Brain (organoid and tissue), 16 donors: ENCODE measurements at places on chromosomes 6 and 20. TPM values are rescaled to one million over a fixed set of nuclear protein-coding genes. Genes with fewer than 3 reads are reported as not detected.

GRCh38 chr20:15196547-15197255 lies 859.3 kb upstream of the FLRT3 start:
- no peak for DNase-seq

DNA sequence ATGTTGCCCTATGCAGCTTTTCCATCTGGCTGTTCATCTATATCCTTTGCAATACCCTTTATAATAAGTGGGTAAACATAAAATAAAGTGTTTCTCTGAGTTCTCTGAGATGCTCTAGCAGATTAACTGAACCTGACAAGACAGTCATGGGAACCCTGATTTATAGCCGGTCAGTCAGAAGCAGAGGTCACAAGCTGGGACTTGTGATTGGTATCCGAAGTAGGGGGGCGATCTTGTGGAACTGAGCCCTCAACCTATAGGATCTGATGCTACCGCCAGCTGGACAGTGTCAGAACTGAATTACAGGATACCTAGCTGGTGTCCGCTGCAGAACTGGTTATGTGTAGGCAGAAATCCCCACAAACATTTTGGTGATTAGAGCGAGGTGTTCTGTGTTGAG lies 39.0 kb downstream of the SLC17A5 start:
- no peak for DNase-seq

- no peak for DNase-seq
Observed at GRCh38 chr6:107083921-107084320, 31.4 kb downstream of the BEND3 start.

DNA sequence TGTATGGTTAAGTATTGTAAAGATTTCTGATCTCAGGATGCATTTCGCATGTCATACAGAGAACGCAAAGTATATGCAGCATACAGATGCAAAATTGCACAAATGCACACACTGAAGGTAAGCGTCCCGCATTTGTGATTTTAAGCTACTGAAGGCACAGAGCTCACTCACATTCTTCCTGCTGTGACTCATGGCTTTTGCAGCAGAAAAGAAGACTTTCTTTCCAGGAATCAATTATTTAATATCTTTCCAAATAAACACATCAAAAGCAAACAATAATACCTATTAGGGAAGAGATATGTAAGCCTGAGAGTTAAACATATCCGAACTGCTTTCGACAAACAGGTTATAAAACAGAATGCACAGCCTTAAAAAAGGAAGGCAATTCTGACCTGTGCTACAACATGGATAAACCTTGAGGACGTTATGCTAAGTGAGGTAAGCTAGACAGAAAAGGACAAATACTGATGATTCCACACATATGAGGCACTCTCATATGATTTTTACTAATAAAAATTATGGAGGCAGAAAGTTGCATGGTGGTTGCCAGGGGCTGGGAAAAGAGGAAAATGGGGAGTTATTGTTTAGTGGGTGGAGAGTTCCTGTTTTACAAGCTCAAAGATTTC lies 109.0 kb downstream of the TFAP2A start:
- no peak for DNase-seq

The DZANK1 gene
- polyA plus RNA-seq = 2.5 TPM

DNA sequence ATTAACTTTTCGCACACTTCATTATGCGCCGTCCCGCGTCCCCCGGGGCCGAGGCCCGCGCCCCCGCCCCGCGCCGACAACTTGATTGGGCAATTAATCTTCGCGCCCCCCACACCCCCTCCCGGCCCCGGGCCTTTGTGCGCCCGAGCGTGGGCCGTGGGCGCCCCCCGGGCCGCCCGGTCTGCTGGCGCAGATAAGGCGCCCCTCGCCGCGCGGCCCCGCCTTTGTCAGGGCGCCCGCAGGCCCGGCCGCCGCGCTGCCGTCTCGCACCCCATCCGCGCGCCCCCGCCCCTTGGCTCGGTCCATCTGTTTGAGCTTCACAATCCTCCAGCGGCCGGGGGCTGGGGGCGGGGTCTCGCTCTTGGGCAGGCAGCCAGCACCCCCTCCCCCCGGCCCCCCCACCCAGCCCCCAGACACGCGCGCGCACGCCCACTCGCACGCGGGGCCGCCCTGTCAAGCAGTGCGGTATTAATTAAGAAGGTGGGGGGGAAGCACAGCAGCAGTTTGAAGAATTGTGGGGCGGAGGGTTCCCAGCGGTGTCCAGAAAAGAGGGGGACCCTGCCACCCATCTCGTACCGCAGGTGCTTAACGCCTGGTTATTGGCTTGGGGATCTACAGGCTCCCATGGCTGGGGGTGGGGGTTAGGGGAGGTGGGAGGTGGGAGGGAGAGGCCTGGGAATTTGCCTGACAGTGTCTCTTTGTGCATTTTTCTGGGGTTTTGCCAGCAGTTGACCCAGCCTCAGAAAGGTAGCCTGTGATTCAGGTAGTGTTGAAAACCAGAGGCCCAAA lies 34.6 kb upstream of the SCRT2 start:
- DNase-seq = peak; percentile 81

DNA sequence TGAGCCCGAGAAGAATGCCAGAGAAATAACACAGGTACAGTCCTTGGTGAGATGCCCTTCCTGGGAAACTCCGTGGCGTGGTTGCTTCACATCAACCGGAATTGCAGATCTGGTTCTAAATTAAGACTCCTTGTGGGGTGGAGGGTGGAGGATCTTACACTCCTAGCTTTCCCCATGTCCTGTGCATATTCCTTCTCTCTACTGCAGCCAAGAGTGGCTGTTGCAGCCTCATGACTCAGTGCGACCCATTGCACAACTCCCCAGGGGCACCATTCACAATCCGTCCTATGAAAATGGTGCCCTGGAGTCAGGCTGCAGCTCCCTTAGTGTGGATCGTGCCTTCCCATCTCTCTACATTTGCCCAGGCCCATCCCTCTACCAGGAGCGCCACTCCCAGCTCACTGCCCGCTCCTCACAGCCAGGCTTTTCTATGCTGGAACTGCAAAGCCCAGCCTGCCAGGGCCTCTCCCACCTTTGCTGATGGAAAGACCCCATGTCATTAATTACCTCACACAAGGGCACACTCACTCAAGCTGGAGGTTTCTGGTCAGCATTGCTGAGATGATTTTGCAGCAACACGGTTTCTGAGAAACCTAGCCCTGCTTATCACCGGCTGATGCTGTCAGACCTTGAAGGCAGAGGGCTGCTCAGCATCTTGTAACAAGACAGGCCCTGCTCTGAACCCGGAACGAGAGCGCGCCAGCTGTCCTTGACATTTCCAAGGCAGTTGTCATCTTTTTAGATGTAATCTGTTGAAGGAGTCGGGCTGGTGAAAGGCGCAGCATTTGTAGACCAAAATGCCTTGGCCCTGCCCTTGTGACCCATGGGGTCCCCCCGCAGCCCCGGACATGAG lies 39.7 kb downstream of the SIRPA start:
- no peak for DNase-seq

- peak; percentile 47 for DNase-seq
Observed at GRCh38 chr20:37977338-37977737, 55.9 kb downstream of the TTI1 start.

DNA sequence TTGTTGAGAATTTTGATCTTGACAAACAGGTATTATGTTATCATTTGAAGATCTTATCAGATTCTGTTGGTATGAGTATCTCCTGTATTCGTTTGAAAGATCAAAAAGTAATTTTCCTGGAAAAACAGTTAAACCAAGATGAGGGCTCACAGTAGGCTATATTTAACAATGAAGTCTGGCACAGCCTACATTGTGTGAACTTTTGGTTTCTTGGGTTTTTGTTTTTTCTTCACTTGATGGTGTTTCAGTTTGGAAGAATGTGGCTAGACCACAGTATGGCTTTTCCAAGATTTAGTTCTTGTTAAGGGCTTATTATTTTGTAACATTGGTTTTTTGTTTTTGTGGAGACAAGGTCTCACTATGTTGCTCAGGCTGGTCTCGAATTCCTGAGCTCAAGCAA lies 306.4 kb downstream of the CDKAL1 start:
- no peak for DNase-seq

DNA sequence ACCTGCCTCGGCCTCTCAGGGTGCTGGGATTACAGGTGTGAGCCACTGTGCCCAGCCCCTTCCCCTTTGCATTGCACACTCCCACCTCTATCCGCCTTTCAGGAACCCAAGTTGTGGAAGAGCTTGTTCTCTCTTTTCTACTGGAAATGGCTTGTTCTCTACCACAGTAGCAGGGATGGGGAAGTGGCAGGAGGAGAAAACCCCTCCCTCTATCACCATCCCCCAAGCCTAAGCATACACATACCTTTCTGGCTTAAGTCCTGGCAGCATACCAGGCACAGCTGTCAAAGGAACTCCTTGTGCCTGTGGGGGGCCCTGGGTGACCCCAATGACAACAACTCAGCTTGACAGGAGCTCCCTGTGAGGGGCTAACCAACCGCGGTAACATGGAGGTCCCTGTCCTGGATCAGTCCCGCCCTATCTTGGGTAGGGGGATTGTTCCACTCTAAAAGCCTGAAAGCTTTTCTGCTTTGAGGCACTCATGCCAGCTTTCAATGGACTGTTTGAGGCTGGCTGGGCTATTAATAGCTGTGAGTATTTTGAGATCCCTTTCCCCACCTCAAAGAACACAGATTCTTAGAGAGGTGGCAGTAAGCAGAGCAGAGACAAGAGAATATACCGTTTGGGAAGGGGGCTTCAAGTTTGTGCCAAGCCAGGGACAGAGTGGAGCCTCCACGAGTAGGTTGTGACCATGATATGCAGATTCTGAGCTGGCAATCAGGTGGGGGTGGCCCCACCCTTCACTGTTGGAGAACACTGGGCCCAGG lies 2.3 kb downstream of the KLHDC3 start:
- DNase-seq = no peak

DNA sequence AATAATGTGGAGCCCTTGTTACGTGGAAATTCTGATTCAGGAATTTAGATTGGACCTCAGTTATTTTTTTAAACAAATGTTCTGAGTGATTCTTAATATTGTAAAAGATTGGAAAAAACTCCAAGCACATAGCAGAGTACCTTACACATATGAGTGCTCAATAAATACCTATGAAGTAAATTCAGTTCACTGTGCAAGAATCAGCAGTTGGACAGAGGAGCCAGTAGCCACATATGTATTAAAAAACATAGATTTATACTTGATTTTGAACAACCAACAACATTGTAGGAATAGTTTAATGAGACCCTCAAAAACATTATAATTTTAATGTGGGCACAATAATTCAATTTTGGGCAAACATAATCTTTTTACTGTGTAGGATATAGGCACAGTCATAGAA lies 109.3 kb upstream of the B3GAT2 start:
- DNase-seq = no peak

DNA sequence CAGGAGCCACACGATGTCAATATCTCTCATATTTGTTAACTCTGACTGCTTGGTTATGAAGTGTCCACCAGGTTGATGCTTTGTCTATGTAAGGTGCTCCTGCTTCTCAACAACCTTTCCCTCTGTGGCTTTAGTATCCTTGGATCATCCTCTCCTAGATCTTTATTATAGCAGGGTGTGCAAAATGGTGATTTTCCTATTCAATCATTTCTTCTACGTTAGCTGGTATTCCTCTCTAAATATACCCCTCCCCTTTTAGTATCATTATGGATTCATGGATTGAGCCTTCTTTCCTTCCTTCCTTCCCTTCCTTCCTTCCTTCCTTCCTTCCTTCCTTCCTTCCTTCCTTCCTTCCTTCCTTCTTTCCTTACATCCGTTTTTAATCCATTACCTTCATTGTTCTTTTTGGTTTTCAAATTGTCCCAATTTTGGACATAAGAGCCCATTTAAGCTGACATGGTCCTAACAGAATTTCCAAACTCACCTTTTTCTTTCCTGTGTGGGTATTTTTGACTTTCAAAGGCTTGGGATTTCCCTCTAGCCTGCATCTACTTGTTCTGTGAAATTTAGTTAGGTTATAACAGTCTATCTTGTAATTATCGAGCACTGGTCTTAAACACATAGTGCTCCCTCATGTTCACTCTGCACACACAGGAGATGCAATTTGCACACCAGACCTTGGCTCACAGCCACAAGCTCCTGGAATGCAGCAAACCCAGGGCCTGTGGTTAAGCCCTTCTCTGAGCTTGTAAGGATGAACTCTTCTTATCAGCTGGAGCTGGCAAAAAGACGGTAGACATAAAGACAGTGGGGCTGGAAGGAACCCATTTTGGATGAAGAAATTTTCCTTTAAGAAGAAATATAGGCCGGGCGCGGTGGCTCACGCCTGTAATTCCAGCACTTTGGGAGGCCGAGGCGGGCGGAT lies 109.9 kb downstream of the SLC24A3 start:
- DNase-seq = no peak

- no peak for DNase-seq
Observed at GRCh38 chr20:49668181-49668877, 45.3 kb downstream of the B4GALT5 start.

DNA sequence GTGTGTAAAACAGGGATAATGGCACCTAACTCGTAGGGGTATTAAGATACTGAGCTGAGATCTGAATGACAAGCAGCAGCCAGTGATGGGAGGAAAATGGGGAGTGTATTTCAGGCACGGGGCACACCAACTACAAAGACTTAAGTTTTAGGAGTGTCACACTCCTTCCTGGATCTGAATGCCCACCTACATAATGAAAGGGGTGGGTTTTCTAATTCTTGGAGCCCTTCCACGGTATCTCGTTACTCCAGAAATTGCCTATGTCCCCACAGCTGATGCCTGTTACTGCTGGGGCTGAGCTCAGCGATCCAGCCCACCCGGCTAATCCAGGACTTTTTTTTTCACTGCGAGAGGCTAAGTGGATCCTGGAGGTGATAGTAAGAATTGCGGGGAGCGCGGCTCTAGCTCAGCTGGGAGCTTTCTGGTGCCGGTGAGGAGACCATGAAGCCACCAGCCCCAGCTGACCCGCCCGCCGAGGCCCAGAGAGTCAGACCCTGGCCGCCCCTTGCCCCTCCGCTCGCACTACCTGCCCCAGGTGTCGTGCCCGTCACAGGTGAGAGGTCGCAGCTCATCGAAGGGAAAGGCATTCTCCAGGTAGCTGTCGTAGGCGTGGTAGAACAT lies 727 bp downstream of the EDEM2 start:
- DNase-seq = no peak

GRCh38 chr6:10643201-10643651 lies 51.2 kb downstream of the C6orf52 start:
- no peak for DNase-seq

DNA sequence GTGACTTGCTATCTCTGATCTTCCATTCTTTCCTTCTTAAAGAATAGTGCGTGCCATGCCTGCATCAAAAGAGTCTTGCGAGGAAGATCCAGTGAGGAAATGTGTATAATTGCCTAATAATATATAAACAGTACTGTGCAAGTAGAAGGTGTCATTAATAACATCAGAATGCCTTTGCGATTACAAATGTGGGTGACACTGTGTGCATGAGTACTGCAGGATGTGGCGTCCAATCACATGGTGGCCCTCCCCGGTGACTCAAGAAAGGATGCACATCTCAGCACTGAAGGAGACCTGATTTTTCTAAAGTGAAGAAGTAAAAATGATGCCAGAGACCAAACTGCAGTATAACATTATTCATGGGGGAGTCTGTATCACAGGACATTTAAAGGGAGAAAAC lies 107.5 kb upstream of the EDN1 start:
- DNase-seq = no peak

DNA sequence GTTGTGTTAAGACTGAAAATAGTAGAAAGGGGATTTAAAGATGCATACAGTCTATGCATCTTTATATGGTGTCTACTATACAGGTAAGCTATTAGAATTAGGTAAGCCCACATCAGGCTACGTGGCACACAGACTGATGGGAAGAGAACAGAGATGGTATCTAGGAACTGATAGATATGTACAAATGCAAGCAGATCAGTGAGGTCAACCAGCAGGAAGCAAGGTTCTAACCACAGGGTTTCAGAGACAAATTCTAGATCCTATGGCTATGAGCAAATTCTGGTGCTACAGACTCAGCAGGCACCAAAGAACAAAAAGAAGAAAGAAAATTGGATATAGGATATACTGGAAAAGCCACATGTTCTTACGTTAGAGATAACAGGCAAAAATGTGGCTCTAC lies 110.6 kb downstream of the TRDN start:
- DNase-seq = no peak

The SLC17A2 gene
- polyA plus RNA-seq = not detected

The SIRPB2 gene
- 0.95 TPM for polyA plus RNA-seq
